ENCODE measurements at places on chromosomes 12 and 14. TPM values are rescaled to one million over a fixed set of nuclear protein-coding genes. Genes with fewer than 3 reads are reported as not detected.

WSCD2 gene
- not detected for total RNA-seq

KLRF1 gene
- total RNA-seq, result 0.35 TPM

PPP4R4 gene
- not detected for total RNA-seq

EGLN3 gene
- 1.4 TPM for total RNA-seq

Measured in myometrial cell (primary cell).